ENCODE measurements at places on chromosomes 13 and 19.

- DNase-seq, result no peak
Measured at GRCh38 chr19:57434386-57435061, 601 bp upstream of the ZNF749 start.

DNA sequence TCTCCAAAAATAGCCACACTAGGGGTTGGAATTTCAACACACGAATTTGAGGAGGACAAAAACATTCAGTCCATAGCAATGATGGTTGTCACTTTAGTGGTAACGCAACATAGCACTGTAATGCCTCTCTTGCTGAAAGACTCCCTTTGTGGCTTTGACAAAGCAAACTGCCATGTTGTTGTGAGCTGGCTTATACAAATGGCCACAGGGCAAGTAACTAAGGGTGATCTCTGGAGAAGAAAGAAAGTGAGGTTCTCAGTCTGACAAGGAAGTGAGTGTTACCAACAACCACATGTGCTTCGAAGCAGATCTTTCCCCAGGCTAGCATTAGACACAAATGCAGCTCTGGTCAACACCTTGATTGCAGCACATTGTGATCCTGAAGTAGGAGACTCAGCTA is 79.1 kb upstream of the PCDH17 start:
- no peak for DNase-seq

- DNase-seq, result no peak
Measured at GRCh38 chr13:35472323-35472881, 4.1 kb downstream of the MAB21L1 start.

GRCh38 chr13:23344931-23345595 is 88.4 kb downstream of the SACS start:
- no peak for DNase-seq

GRCh38 chr13:25468325-25469168 is 96.8 kb downstream of the ATP8A2 start:
- DNase-seq, result no peak

DNA sequence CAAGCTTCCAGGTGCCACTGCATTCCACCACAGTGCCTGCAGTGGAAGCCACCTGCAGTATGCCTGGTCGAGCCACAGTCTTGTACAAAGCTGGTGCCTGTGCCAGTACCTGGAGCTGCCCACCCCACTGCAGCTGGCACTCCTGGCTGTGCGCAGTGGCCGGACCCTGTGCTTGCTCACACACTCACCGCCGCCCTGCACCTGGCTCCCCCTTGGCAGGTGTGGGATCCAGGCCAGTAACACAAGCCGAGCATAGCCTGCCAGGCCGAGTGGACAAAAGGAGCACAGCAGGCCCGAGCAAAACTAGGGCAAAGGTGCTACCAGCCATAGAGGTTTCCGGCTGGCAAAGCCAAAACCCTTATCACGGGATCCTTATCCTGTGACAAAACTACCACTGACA is 18.5 kb downstream of the UGGT2 start:
- no peak for DNase-seq

DNA sequence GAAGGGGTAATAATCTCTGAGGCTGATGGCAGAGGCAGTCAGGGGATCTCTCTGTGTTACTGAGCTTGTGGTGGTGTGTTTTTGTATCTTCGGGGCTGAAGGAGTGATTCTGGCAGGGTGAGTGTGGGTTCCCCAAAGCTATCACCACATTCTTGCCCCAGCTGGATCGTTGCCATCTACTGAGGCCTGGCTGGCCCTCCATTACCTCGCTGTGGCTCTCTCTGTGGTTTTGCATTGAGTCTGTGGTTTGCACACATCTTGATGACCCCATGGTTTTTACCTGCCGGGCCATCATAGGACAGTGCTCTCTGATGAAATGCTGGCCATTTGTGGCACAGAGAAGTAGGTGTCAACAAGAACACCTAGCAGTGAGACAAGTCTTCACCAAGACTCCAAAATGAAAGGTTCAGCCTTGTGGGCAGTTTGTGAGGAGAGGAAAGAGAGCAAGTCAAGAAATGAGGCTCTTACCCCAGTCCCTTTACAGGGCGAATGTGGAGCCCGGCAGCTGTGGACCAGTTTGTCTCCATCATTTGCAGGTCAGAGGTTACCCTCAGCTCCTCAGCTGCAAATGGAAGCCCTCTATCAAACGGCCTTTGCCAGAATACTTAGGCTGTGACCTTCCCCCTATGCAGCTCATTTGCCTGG is 69.0 kb upstream of the NPAS1 start:
- no peak for DNase-seq
